ENCODE measurements at places on chromosomes 16 and 17.

DNA sequence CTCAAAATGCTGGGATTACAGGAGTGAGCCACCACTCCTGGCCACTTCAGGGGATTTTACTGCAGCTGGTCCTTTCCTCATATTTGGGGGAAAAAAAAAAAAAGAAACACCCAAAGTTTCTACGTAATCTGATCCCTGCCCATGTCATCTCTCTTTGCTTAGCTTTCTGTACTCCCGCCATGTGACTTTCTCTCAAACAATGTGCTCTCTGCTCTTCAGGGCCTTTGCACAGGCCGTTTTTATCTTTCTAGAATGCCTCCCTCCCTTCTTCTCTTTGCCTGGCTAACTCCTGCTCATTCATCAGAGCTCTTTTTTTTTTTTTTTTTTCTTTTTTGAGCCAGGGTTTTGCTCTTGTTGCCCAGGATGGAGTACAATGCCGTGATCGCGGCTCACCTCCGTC, 4.9 kb upstream of the HDAC5 start:
- no peak for DNase-seq

DNA sequence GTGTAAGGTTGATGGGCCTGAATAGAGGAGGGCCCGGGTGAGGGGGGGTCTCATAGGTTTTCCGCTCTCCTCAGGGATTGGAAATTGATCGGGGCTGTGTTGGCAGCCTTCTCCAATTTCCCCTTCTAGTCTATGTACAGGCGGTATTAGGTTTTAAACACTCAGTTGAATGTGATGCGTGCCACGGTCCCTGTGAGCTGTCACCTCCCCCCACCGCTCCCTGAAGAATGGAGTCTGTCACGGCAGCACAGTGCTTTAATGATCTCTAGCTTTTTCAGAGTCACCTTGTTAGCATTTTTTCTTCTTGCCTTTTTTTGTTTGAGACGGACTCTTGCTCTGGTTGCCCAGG, 800 bp downstream of the COX4I1 start:
- no peak for DNase-seq

DNA sequence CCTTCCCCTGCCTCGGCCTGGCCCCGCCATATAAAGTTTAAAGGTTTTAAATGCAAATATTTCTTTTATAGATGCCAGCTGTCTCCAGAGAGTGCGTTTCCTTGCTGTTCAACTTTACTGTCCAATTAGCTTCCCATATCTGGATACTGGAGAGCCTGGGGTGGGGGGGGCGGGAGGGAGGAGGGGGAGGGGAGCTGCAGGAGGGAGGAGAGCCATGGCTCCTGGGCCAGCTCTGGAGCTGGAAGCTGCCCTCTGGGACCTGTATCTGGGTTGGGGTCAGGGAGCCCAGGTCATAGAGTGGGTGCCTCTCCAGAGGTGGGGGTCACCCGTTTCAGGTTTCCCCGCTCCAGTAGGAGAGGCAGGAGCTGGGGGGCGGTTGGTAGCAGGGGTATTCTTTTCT, 6.2 kb upstream of the GSE1 start:
- DNase-seq = no peak

DNA sequence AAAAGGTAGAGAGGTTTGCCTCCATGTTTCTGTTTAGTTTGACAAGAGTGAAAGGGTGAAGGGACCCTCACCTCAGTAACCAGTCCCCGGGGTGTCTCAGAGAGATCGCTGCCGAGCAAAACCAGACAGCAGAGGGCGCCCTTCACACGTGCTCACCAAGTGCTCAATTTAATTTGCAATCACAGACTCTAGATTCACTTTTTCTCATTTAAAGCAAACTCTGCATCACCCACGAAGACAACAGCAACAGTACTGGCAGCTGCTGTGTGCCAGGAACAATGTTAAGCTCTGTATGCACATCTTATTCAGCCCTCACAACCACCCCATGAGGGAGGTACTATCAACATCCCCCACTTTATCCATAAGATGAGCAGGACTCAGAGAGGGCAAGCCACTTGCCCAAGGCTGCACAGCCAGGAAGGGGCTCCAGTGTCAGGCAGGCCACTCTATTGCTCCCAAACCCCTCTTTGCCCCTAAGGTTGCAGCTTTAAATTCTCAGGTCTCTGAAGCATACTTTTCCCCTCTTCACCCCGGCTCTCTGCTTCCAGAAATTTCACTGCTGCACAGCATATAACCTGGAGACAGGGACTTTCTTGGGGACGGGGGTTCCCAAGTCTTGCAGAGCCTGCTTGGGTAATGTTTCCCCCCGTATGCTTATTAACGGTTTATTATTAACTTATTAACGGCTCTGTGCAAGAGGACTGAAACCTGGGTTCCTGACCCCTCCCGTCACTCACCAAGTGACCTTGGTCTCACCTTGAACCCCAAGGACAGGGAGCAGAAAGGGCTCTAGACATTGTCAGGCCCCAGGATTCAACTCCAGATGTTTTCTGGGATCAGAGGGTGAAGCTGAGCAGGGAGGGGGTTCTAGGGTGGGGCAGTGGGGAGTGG, 70.9 kb downstream of the CNGB1 start:
- peak; percentile 64 for DNase-seq

- no peak for DNase-seq
Measured at GRCh38 chr17:28521311-28522085, 15.3 kb downstream of the FOXN1 start.

GRCh38 chr16:68902969-68903345, 59.6 kb downstream of the TANGO6 start:
- no peak for DNase-seq

DNA sequence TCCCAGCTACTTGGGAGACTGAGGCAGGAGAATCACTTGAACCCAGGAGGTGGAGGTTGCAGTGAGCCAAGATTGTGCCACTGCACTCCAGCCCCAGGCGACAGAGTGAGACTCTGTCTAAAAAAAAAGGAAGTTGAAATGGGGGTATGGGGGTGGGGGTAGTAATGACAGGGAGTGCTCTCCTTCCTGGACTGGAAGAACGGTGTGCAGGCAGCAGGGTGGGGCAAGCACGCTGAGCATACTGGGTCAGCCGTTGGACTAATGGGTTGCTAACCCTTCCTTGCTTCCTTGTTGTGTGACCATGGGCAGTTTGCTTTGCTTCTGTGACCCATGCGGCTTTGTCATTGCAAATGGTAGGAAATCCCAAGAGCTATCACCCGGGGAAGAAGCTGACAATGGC, 16.5 kb downstream of the KATNIP start:
- no peak for DNase-seq

- no peak for DNase-seq
Measured at GRCh38 chr17:37187262-37187661, 188.5 kb upstream of the C17orf78 start.

DNA sequence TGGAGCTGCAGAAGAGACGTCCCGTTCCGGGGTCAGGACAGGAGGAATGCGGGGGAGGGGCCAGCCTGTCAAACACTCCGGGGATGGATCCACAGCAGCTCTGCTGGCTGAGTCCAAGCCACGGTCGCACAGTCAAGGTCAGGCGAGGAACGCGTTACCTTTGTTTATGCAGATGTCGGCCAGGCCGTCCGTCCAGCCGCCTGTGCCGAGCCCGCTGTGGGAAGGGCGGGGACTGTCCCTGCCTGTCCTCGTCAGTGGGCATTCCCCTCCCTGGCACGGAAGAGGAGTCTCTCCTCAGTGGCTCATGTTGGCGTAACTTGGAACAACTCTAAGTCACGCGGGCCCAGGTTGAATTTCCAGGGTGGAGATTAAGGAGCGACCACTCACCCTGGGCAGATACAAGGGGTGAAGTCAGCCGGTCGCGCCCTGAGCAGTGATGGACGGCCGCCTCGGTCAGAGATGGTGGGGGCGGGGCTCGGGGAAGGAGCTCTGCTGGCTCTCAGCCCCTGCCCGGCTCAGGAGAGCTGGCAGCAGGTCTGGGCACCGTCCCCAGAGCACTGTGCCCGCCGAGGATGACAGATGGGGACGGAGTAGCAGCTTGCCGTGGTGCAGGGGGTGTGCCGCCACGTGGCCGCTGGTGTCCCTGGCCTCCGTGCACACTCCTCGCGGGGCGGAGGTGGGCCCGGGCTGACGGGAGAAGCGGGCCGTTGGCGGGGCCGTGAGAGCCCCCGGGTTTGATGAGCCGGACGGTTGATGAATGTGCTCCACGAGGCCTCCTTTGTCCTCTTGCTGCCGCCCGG, 7.3 kb downstream of the CACNA1H start:
- no peak for DNase-seq

- DNase-seq = no peak
Measured at GRCh38 chr16:66146798-66147197, 219.7 kb upstream of the CDH5 start.

- DNase-seq = no peak
Measured at GRCh38 chr16:69012906-69013305, 92.5 kb upstream of the HAS3 start.

DNA sequence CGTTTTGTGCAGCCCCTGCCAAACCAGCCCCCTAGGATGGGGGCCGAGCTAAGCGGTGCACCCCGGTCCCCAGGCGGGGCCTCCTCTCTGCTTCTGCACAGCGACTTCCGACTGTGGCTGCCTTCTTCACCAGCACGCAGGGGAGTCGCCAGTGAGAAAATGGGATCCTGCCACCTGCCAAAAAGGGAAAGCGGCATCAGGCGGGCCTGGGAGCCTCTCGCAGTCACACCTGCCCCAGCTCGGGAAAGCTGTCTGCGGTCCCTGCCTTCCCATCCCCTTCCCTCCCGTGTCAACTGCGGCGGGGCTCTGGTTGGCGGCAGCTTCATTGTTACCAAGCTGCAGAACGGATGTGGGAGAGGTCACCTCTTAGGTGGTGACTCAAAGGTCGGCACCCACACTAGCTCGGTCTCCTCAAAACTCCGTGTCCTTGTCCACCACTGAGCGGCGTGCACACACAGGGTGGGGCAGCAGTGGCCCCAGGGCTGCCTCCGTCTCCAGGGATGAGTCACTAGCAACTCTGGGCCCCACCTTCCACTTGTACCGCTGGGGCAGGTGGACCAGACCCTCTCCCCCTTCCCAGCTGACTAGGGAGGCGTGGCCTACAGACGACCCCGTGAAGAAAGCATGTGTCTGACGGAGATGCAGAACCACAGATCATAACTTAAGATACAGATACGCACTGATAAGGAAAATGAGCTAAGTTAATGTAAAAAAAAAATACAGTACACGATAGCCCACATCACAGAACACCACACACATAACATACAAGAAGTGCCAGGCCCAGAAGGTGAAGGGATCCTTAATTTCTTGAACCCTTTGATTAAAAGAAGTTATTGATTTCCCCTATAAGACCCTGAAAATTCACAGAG, 1.5 kb upstream of the PCYT2 start:
- DNase-seq = no peak

DNA sequence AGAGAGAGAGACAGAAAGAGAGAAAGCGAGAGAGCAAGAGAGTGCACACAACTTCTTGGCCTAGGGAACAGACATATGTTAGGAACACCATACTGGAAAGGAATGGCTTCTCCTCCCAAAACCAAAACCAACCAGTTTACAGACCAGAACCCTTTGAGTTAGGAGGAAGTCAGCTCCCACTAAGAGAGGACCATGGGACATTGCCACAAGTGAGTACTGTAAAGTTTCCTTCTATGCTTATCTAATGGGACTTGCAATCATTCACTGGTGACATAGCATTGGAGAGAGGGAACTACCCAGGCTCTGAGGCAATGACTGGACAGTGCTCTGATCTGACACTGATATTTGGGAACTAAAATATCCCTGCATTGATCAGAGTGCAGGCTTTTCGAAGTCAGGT, 32.4 kb downstream of the TBC1D3B start:
- no peak for DNase-seq

DNA sequence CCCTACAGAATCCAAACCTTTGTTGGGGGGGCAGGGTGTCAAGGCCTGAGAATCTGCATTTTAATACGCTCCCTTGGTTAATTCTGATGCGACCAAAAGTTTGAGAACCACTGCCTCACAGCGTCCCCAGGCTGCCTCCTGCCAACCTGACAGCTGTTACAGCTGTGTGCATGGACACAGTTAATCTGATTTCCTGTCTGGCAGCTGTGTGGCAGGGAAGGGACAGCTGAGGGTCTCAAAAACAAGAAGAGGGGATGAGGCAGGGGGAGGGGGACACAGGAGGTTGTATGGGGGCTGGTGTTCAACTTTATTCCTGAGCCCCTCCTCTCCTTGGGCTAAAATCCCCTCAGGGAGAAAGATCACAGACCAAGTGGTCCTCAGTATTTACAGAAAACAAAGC, 17.5 kb downstream of the HDAC5 start:
- DNase-seq = no peak

- DNase-seq = no peak
Measured at GRCh38 chr17:4766201-4766600, 5.5 kb upstream of the TM4SF5 start.

DNA sequence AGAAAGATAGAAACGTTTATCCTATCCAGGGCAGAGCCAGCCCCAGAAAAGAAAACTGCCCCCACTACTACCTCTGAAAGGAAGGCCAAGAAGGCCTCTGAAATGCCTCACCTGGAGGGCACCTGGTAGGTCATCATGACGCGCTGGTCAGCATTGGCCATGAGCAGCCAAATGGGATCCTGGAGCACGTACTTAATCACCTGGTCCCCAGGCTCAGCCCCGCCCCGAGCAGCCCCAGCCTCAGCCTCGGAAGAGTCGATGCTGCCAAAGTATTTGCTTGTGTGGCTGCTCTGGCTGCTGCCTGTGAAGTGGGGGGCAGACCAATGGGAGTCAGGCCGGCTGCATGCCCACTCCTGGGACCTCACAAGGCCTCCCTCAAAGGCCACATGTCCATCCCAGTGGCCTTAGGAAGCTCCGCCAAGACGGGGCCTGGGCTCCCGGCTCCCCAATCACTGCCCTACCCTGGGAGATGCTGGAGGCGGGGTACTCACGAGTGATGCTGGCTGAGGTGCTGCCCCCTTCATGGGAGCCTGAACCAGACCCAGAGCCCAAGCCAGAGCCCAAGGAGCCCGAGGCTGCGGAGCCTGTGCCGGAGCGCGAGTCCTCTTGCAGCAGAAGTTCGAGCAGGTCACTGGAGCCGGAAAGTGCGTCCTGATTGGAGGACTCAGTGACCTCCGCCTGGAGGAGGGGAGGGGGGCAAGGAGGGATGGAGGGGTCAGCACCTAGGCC, 9.9 kb downstream of the PER1 start:
- DNase-seq = no peak

DNA sequence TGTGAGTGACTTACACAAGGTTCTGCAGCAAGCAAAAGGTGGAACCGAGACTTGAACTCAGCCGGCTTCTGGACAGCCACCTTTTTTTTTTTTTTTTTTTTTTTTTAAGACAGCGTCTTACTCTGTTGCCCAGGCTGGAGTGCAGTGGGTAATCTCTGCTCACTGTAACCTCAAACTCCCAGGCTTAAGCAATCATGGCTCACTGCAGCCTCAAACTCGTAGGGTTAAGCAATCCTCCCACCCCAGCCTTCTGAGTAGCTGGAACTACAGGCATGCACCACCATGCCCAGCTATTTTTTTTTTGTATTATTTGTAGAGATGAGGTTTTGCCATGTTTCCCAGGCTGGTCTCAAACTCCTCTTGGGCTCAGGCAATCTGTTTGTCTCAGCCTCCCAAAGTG, 55.2 kb upstream of the GOT2 start:
- DNase-seq = no peak

- no peak for DNase-seq
Measured at GRCh38 chr16:383326-384051, 1.7 kb upstream of the PGAP6 start.

- DNase-seq = no peak
Measured at GRCh38 chr16:73036074-73036826, 11.7 kb downstream of the ZFHX3 start.

- no peak for DNase-seq
Measured at GRCh38 chr16:88461331-88462269, 8.5 kb downstream of the ZFPM1 start.

Data from LHCN-M2 (cell line).